Naive thymus-derived CD4-positive, alpha-beta T cell (primary cell): ENCODE measurements at places on chromosomes 4 and X.

DNA sequence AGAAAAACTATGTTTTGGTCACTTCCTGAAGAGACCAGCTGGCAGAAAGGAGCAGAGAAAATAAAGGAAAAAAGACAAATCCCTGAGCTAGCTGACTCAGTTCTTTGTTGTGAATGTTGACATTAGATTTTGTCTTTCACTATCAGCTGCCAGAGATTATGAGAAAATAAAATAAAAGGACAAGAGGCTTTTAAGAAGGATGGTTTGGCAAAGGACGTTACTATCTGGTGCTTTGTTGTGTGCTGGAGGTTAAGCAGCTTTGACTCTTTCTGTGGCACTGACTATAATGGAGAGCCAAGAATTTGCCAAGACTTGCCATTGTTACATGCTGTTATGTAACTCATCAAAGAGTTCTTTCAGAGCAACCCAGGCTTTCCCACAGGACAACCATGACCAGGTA is 12.1 kb downstream of the ASB5 start:
- no peak for DNase-seq

GRCh38 chr4:88077911-88078524 is 70.6 kb downstream of the PKD2 start:
- no peak for DNase-seq

GRCh38 chr4:109738104-109738872 is 8.4 kb upstream of the PLA2G12A start:
- DNase-seq = no peak

DNA sequence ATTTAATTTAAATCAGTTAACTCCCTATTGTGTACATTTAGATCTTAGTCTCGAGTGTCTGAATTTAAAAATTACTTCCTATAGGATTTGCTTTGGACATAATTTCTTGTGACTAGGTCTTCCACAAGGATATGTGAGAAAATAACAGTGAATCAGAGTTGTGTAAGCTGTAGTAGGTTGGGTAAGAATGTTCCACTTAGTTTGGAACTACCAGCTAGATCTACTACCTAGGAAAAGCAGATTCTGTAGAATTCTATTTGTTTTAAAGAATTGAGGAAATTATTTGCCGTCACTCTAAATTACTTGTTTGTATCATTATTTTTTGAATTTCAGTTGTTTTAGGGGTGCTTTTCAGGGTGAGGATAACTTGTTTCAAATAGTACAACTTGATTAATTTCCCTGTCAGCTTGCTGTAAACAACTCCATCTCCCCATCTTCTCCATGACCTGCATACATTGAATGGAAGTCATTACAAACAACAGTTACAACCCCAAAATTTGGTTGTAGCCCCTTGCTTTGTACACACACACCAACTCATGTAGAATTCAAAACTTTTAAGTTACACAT is 1.3 kb downstream of the MTHFD2L start:
- DNase-seq = no peak

DNA sequence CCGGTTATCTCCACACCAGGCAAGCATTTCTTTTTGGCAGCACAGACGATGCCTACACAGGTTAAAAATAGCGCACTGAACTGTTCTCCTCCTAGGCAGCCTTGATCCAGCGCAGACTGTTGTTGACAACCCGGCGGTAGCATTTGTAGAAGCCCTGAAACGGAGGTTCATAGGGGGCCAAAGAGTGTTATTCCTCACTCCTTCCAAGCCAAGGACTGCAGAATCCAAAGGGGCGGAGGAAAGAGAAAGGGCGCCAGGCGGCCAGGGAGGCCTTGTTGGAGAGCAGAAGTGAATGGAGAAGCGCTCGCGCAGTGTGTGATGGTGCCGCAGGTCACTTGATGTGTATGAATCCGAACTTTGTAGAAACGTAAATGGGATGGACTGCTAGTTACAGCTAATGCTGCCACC is 82.7 kb downstream of the TENM3 start:
- no peak for DNase-seq
